ENCODE measurements at places on chromosomes 4 and X.

DNA sequence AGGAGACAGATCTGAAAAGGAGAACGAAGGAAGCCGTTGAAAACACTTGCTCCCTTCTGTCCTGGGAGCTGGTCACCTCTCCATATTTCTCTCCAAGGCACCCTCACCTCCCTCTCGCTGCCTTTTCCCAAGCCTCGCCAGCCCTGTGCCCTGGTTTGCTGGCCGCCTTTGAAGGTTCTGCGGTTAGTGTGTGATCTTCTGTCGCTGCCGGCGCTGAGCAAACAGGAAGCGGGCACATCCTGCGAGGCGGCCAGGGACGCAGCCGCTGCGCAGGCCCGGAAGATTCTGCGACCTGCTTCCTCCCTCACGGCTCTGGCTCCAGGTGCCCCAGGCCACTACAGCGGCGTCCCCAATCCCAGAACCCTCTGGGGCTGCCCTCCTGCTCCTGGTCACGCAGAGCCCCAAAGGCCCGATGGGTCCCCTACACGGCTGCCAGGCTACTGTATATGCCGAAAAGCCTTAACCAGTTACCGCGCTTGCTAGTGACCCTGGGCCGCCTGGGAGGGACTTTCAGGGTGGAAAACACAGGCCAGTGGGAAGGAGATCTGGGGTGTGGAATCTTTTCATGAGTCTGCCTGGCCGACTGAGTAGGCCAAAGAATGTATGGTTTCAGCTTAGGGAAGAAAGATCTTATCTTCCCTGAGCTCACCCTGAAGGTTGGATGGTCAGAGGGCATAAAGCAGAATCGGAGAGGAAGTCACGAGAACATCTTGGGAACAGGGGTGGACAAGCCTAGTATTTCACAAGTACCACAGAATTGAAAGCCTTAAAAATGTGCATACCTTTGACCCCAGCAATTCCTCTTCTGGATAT is 2.3 kb upstream of the SASH3 start:
- peaks cover 30% of the 10 kb centered on the region for H3K36me3 ChIP-seq
- DNase-seq, result peak; percentile 80
- peak overlapping the region; percentile 95 for H3K27ac ChIP-seq
- peak overlapping the region; percentile 78 for H3K4me3 ChIP-seq
- no peaks in the 10 kb centered on the region for H3K27me3 ChIP-seq

DNA sequence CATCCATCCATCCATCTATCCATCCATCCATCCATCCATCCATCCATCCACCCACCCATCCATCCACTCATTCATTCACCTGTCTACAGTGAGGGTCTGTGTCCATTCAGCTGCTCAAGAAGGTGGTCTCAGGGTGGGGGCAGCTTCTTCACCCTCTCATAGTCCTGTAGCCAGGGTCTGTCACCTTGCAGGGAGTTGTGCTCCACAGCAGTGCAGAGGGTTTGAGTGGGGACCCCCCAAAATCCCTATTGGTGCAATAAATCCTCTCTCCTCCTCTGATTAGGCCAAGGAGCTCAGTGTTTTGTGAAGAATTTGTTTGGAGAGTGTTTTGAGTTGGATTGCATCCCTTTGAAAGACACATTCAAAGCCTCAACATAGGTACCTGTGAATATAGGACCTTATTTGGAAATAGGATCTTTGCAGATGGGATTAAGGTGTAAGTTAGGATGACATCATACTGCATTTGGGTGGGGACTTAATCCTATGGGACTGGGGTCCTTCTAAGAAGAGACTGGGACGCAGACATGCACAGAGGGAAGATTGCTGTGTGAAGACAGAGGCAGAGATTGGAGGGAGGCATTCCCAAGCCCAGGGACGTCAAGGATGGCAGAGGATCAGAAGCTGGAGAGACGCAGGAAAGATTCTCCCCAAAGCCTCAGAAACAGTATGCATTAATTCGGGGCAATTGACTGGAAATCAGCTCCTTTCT is 12.0 kb downstream of the P2RY8 start:
- H3K4me3 ChIP-seq, result no peak overlapping the region
- H3K4me1 ChIP-seq, result peaks cover 22% of the 10 kb centered on the region
- H3K27me3 ChIP-seq, result no peaks in the 10 kb centered on the region
- peaks cover 7% of the 10 kb centered on the region for H3K36me3 ChIP-seq
- no peak for DNase-seq
- no peak overlapping the region for H3K27ac ChIP-seq

DNA sequence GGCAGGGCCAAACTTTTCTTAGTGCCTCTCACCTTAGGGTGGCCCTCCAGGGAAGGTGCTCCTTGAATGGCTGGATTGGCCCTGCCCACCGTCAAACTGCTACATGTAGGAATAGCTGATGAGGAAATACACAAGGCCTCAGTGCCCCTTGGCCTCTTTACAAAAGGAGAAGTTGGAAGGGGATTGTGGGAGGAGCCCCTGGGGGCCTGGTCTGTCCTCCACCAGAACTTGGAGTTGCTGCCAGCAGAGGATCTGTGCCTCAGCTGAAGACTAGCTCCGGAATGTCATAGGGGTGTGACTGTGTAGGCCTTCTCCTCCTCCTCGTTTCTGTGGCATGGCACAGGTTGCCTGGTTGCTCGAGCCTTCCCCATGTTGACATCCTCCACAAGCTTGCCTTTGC is 142.7 kb downstream of the AMMECR1 start:
- H3K4me1 ChIP-seq, result peaks cover 3% of the 10 kb centered on the region
- DNase-seq, result no peak
- H3K36me3 ChIP-seq, result no peaks in the 10 kb centered on the region

DNA sequence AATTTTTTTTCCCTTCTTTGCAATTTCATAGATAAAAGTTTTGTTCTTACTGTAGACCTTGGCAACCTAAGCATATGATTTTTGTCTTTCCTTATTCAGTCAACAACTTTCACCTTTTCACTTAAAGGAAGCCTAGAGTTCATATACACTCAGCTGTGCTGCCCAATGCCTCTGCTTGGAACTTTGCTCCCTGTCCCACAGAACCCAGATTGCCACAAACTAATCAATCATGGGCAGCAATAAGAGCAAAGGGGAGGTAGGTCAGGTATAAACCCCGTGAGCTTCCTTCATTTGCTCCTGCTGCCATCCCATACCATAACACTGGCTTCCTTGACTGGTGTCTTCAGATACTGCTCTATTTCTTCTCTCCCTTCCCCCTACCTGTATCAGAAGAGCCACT is 51.0 kb upstream of the BEND2 start:
- H3K4me1 ChIP-seq, result peaks cover 4% of the 10 kb centered on the region
- H3K4me3 ChIP-seq, result no peak overlapping the region
- H3K27me3 ChIP-seq, result no peaks in the 10 kb centered on the region
- H3K27ac ChIP-seq, result no peak overlapping the region

GRCh38 chr4:77913348-77913747 is 50.7 kb downstream of the MRPL1 start:
- peaks cover 18% of the 10 kb centered on the region for H3K4me1 ChIP-seq
- H3K27me3 ChIP-seq, result no peaks in the 10 kb centered on the region
- peaks cover 52% of the 10 kb centered on the region for H3K36me3 ChIP-seq
- no peak for DNase-seq
- H3K27ac ChIP-seq, result no peak overlapping the region

DNA sequence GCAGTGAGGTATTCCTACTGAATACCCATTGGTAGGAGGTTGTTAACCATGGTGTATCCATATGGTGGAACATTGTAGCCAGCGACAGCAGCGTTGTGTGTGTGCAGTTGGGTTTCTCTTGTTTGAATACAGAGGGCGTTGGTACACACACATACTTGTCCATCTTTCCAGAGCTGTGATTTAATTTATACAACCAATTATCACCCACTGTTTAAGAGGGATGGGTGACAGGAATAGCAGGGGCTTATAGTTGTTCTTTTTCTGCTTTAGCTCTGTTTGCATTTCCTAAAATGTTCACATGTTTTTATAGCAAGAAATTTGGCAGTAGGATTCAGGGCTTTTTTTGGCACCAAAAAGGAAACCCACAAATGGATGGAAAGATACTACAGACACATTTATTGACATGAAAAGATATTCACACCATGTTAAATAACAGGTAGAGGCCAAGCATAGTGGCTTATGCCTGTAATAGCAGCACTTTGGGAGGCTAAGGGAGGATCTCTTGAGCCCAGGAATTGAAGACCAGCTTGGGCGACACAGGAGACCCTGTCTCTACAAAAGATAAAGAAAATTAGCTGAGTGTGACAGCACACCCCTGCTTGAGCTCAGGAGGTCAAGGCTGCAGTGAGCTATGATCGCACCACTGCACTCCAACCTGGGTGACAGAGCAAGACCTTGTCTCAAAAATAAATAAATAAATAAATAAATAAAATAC is 60.6 kb downstream of the TNIP2 start:
- no peaks in the 10 kb centered on the region for H3K27me3 ChIP-seq
- H3K4me1 ChIP-seq, result peaks cover 30% of the 10 kb centered on the region
- peaks cover 52% of the 10 kb centered on the region for H3K36me3 ChIP-seq
- H3K27ac ChIP-seq, result no peak overlapping the region
- no peak for DNase-seq
- H3K4me3 ChIP-seq, result no peak overlapping the region

DNA sequence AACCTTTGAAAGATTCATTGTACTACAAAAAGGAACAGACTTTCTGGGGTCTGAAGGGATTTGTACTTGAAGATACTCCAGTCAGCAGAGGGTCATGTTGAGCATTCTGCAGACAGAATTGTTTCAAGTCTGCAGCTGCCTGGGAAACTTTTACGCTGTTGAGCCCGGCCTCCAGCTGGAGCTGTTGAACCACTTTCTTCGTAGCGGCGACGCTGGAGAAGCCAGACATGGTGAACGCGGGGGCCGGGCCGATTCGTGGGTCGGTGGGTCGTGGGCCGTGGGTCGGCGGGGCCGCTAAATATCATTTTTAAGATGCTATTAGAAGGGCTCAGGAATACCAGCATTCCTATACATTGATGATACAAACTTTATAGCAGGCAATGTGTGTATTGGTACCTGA is 12.0 kb upstream of the RTL9 start:
- no peak overlapping the region for H3K27ac ChIP-seq
- no peak overlapping the region for H3K4me3 ChIP-seq
- no peaks in the 10 kb centered on the region for H3K4me1 ChIP-seq
- no peaks in the 10 kb centered on the region for H3K36me3 ChIP-seq
- DNase-seq, result no peak

All from activated CD8-positive, alpha-beta T cell treated with anti-CD3 and anti-CD28 coated beads for 36 hours (primary cell).